Kidney (tissue), 22 donors: ENCODE measurements at places on chromosomes 6 and 20.
A peak's percentile ranks its signal among the peaks of the same experiment; 100 is the strongest.

- no peak for DNase-seq
Measured at GRCh38 chr6:57135885-57136284, 36.2 kb upstream of the BAG2 start.

DNA sequence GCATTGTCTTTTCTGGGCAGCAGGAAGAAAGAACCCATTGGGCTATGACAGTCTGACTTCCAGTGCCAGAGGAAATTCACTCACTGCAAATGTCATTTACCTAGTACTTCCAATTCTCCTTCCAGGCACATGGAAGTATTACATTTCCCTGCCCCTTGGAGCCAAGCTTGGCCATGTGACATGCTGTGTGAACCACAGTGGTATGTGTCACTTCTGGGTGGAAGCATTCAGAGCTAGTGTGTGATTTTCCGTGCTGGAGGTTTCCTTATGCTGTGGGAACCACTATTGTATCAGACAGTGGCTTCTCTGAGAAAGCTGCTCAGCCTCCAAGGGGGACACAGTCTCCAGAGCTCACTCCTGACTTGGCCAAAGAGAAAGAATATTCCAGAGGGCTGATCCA is 387.6 kb downstream of the CDC5L start:
- DNase-seq: no peak

- peak; percentile 84 for DNase-seq
Measured at GRCh38 chr6:35728683-35729678, 7.9 kb upstream of the ARMC12 start.

DNA sequence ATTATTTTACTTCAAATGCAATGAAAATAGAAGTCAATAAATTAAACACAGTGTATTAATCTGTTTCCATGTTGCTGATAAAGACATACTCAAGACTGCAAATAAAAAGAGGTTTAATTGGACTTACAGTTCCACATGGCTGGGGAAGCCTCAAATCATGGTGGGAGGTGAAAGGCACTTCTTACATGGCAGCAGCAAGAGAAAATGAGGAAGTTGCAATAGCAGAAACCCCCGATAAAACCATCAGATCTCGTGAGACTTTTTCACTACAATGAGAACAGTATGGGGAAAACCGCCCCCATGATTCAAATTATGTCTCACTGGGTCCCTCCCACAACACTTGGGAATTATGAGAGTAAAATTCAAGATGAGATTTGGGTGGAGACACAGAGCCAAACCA is 82.2 kb downstream of the GPR63 start:
- DNase-seq: no peak

GRCh38 chr20:62642666-62643520 is 590 bp downstream of the SLCO4A1 start:
- DNase-seq: no peak
